ENCODE measurements at places on chromosomes 16 and 17.

DNA sequence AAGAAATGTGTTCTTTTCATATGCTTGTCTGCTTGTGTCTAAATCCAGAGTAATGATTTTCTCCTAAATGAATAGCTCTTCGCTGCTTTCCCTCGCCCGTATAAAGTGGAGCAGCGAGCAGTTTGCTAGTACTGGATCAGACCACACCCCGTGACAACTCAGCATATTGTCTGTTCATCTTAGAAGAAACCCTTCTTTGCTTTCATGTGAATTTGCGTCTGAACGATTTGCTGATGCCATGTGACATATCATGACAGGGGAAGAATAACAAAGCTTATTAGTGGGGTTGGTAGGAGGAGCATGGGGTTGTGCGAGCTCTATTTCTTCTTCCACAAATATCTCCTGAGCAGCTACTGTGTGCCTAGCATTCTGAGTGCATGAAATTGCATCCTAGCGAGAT is 44.1 kb upstream of the CACNG4 start:
- no peak for DNase-seq

DNA sequence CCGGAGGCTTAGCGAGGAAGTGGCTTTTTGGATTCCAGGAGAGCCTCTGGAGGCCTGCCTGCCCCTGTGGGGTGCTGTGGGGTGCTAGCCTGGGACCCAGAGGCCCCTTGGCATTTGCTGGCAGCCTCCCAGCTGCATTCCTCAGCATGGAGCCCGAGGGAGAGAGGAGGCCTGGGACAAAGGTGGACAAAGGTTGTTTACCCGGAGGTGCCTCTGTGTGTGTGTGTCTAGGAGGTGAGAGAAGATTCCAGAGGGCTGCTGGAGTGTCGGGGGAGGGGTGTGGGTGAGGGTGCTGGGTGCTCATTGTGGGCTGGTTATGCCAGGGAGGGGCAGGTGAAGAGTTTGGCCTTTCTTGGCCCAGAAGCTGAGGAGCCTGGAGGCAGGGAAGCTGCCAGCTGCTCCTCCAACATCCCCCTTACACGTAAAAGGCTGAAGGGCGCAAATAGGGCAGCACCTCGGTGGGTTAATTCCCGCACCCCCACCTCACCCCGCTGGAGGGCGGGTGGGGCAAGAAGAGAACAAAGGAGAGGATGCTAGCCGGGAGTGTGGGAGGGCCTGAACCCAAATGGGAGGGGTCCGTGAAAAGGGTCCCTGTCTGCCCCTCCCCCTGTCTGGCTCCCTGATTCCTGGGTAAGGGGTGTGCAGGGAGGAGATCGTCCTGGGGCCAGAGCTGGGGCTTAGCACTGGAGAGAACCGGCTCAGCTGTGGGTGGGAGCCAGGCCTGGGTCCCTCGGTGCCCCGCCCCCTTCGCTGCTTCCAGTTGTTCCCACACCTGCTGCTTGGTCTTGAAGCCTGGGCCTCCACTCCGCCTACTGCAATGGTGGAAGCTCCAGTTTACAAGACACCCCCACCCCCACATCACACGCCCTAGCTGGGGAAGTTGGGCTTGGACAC is 9.9 kb downstream of the HEXIM2 start:
- peak; percentile 48 for DNase-seq

DNA sequence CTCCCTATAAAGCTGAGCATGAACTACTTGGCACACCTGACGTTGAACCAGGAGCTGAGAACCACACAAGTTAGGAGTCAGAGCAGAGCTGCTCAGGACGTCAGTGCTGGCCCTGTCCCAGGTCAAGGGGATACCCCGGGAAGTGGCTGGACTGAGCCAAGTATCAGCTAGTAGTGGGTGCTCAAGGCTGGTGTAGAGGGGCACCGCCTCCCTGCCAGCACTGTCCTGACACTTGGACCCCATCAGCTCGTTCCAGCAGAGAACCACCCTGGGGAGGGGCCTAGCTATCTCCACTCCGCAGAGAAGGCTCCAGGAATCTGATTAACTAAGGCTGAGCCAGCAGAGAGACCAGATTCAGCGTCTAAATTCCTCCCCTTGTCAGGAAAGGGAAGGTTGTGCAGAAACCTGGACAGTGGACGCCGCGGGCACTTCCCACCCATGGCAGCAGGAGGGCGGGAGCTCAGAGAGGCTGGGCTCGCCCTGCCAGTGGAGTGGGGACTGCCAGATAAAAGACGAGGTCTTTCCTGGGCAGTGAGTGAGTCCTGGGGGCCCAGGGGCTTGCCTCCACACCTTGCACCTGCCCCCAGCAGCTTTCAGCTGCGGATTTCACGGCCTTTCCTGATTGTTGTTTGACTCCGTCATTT is 21.0 kb downstream of the C16orf90 start:
- no peak for DNase-seq

GRCh38 chr17:72987166-72987565 is 105.3 kb downstream of the SLC39A11 start:
- DNase-seq: no peak

DNA sequence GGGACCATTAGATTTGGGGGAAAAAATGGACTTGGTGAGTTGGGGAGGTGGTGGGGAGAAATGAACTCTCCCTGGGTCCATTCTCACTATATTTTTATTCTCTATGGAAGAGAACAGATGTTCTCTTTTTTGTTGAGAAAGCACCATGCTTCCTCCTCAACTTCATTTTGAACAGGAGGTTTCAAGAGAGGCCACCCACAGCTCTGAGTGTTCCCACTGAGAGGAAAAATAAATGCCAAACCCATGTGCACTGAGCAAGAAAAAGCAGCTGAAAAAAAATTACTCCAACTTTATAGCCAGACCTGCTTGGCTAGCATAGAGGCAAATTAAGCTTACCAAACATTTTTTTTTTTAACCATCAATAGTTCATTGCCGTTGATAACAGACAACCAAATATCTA is 883.6 kb downstream of the KCNJ2 start:
- no peak for DNase-seq

DNA sequence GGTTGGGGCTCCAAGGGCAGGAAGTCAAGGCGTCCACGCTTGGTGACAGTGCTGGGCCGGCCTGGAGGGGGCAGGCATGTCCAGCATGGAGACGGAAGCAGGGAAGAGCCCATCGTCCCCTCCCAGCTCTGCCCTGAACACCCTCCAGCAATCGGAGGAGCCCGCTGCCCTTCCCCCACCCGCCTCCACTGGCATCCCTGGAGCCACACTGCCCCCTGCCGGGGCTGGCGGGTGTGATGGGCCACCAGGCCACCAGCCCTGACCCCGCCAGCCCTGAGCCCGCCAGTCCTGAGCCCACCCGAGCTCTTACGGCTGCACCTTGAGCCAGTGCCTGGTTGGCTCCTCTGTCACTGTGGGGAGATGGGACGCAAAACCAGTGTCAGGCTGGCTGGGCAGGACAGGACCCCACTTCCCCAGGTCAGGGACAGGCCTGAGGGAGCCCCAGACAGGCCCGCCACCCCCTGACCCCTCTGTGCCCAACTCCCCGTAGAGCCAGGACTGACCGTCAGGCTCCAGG is 4.1 kb upstream of the CDH15 start:
- DNase-seq: peak; percentile 72

DNA sequence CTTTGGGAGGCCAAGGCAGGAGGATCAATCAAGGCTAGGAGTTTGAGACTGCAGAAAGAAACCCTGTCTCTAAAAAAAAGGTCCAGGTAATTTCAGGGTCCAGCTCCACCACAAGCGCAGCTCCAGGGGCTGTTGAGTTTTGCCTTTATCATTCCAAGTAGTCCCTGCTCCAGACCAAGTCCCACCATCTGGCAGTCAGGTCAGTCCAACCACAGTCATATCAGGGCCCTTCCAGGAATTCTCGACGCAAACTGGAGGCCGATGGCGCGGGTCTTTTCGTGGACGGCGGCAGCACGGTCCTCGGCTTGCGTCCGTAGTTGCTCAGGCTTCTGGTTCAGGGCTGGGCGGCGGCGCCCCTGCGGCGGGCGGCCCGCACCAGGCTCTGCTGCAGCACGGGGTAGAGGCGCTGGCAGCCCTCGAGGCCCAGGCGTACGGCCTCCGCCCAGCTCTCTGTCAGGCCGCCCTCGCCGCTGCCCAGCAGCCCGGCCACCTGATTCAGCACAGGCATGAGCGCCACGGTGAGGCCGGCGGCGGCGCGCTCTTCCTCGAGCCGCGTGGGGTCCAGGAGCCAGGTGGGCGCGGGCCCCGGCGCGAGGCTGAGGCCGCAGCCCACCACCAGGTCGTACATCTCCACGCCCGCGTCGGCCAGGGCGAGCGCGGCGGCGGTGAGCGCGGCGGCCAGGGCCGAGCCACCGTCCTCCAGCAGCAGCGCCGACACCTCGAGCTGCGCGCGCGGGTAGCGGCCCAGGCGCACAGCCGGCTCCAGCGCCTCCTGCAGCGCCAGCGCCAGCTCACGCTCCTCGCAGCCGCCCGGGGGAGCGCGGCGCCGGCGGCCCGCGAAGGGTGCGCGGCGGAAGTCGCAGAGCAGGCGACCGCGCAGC is 752 bp downstream of the EXOSC6 start:
- peak; percentile 44 for DNase-seq
